ENCODE measurements at places on chromosomes 2 and 18.

DNA sequence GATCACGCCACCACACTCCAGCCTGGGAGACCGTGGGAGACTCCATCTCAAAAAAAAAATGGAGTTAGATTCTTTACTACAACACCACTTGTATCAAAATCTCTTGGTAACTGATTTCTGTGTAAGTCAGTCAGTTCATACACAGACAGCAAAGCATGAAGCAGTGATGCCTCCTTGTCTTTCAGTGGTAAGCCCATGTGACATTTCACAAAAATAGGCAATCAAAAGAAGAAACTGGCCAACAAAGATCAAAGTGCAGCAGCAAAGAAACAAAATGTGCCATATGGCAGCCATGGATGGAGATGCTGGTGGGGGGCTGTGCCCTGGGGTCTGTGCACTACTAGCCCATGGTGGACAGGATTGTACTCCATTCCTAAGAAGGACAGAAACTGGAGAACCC lies 6.7 kb upstream of the RAB12 start:
- no peak for DNase-seq

DNA sequence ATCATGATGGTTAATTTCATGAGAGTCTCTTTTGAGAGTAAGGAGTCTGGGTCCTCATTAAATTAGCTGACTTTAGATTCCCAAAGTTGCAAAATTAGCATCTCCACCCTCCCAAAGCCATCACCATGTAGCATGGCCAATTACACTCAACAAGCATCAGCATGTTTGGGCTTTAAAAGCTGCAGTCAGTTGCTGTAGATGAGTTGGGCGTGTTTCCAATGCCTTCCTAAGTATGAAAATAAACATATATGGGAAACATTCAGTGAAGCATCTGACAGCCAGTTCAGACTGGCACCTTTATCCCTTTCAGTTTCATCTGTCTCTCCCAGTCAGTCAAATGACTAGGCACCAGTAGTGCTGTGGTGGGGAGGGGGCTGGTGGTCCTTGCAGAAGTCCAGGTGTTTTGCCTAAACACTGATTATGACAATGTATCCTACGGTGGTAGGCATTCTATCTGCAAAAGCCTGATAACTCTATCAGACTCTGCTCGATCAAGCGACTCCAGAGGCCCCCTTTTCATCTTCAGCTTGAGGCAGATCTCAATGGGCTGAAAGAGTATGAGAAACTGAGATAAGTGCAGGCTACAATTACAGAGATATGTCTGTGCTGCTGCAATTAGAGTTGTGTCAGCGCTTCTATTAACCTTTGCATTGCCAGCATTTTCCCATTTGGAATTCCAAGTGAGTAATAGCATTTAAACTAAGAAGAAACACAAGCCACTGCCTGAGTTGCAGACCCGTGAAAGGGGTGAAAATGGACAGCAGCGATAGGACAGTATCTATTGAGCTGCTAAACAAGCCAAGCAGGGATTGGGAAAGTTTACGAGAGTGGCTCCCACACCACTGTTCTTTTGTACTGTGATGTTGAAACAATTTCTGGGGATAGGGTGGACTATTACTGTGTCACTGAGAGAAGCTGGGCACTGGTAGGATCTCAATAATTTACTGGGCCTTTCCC lies 67.3 kb upstream of the SPOPL start:
- no peak for DNase-seq

- peak; percentile 87 for DNase-seq
Observed at GRCh38 chr18:72895548-72895947, 27.8 kb upstream of the NETO1 start.

- peak; percentile 66 for DNase-seq
Observed at GRCh38 chr2:101419096-101419663, 31.9 kb upstream of the CREG2 start.

GRCh38 chr2:85009019-85009618 lies 38.2 kb downstream of the KCMF1 start:
- DNase-seq = peak; percentile 37

DNA sequence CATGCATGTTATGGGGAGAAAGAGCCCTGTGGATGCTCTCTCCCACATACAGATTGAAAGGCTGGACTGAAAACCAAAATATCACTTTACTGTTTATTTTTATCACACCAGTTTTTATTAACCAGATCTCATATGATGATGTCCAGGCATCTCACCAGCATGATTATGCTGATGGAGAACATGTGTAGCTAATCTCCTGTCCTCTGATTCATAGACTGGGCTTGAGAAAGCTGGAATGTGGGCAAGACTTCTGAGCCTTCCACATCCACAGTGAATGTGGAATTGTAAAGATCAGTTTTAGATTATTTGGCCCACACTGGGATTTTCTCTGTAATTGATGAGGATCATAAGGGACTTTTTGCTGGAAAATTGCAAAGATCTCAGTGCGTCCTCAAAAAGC lies 137.9 kb downstream of the ICOS start:
- DNase-seq = no peak

- no peak for DNase-seq
Observed at GRCh38 chr18:45073556-45073955, 392.9 kb downstream of the SETBP1 start.

DNA sequence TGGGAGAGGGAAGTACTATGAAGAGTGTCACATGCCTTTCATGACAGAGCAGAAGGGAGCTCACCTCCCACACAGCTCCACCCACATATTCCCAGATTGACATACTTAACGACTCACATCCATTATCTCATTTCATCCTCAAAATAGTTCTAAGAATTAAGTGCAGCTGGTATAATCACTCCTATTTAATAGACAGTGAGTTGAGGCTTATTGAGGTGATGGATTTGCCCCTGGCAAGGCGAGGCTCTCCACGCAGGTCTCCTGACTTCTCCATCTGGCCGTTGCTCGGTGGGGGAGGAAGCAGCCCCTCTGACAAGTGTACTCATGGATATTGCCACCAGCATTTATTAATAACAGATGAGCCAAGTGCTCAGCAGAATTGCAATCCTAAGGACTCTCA lies 81.4 kb downstream of the TGOLN2 start:
- DNase-seq = no peak

- DNase-seq = no peak
Observed at GRCh38 chr18:52569492-52569891, 229.5 kb downstream of the DCC start.

- DNase-seq = no peak
Observed at GRCh38 chr18:21336846-21337245, 94.8 kb downstream of the GREB1L start.

- peak; percentile 49 for DNase-seq
Observed at GRCh38 chr2:233857511-233858141, 3.3 kb upstream of the HJURP start.

Data from kidney tubule cell (primary cell).